ENCODE measurements at places on chromosomes 16 and 17.

- DNase-seq: no peak
Observed at GRCh38 chr16:31213877-31214707, at the start of gene TRIM72. TSS of gene TRIM72 (plus strand) at chr16:31214119. CDS start at chr16:31214739, 620 bp downstream.

DNA sequence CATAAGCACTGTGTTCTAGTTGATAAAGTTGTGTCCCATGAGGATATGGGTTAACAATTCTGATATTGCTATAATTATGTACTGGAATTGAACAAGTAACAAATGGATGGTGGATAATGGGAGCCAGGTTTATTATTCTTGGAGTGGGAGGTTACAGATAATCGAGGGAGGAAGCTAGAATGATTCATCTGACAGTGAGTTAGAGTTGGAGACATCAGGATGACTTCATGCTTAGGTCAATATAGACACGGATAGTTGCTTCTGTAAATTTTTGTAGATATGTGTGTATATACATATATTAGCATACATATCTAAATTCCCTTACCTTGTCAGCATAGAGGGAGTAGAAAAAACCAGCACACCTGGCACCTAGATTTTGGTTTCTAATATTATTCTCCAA is 293.4 kb downstream of the SHISA9 start:
- no peak for DNase-seq

GRCh38 chr17:27319541-27320221 is 25.8 kb downstream of the WSB1 start:
- DNase-seq: no peak

DNA sequence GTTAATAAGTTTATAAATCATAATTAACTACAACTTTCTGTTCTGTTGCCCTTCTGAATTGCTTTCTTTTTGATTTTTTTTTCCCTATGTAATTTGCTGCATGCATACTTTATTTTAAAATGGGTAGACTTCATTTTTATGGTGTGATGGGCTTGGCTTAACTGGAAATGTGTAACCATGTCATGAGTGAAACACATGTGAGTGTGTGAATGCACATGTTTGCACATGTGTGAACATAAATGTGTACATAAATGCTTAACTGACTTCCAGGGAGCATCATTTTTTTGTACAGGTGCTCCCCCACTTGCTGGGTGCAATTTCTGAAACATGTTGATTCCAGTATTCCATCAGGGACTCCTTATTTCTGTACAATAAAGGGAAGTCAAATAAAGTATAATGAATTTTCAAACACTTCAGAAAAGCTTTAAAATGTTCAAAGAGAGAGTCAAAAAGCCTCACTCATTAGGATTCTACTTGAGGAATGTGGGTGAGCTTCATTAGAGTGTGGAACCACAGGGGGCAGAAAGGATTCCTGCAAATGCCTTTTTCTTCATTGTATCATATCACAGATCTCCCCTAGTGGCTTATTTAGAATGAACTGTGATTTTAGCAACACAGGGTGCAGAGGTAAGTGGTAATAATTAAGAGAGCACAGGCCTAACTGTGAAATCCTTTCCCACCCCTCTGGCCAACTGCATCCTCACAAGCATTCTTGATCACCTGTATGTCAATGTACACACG is 31.7 kb upstream of the CDH11 start:
- no peak for DNase-seq

GRCh38 chr16:29662729-29663015 is 375 bp upstream of the SPN start:
- peak; percentile 41 for DNase-seq

- DNase-seq: no peak
Observed at GRCh38 chr17:58968426-58969061, 138.1 kb downstream of the TRIM37 start.

DNA sequence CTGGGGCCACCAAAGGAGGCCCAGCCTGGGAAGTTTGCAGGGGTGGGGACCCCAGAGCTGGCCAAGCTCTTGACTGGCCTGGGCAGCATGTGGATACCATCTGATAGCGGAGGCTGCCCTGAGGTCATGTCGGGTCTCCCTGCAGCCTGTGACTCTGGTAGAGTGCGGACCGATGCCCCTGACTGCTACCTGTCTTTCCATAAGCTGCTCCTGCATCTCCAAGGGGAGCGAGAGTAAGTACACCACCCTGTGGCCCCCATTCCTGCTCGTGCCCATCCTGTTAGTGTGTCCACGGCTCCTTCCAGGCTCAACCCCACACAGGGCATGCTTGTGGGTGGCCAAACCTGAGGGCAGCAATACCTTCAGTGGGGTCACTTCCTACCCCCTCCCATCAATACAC is 8.0 kb downstream of the CETP start:
- DNase-seq: no peak

GRCh38 chr17:32546031-32546444 is 59.2 kb downstream of the CDK5R1 start:
- DNase-seq: no peak

GRCh38 chr16:62700426-62701294 is 664.4 kb upstream of the CDH8 start:
- DNase-seq: no peak
